ENCODE measurements at places on chromosomes 7 and 10.

GRCh38 chr7:149753375-149754233, 19.8 kb downstream of the ZNF467 start:
- DNase-seq = no peak

DNA sequence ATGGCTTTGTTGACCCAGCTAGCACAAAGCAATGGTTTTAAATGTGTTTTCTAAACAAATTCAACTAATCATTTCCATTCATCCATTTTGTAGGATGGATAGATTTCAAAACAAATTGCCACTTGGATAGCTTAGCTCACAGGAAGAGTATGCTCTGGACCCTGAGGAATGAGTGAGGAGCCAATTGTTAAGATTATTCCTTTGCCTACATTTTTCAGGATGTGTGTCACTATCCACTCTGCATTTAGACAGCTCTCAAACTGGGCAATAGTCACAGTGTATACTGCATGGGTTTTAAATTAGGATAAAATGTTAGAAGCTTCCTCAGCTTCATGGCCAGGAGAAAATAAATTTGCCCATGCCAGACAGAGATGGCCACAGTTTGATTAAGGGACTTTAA, 605.6 kb upstream of the TEX47 start:
- DNase-seq = no peak

DNA sequence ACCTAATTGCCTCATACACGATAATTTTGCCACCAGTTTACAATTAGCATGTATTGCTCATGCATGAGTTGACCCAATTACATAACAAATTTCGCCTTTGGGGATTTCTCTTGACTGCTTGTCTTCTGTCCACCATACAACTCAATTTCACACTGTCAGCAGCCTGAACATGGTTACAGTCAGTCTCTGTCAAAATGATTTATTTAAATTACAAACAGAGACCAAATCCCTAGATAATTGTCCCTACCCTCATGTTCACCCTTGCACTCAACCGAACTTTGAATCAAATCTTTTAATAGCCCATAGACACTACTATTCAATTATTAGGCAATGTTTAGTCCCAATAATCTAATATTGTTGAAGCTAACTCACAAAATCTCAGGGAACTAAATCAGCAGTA, 59.7 kb upstream of the NEBL start:
- no peak for DNase-seq

- no peak for DNase-seq
Measured at GRCh38 chr10:13842117-13842516, 255.4 kb downstream of the PRPF18 start.

DNA sequence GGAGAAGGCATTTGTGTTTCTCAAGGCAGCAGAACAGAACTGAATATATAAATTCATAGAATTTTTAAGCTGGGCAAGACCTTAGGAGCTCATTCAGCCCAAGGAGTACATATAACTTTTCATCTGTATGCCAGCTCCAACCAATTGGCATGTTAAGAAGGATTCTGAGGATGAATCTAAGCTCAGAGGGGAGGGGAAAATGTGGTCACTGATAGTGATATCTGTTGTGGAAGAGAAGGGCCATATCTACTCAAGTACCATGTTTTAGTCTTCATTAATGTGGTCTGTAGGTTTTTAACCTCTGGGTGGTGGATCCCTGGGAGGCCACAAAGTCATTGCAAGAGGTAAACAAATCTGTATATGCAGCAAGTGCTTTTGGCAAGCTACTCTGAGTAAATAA, 6.4 kb downstream of the CALD1 start:
- DNase-seq = no peak

Measured in C1 segment of cervical spinal cord (tissue), 14 donors.